ENCODE measurements at places on chromosomes 13 and 19. TPM values are rescaled to one million over a fixed set of nuclear protein-coding genes. Genes with fewer than 3 reads are reported as not detected.

GRCh38 chr13:49113526-49114286, 106.4 kb upstream of the MLNR start:
- H3K4me1 ChIP-seq: peaks cover 25% of the 10 kb centered on the region
- peak overlapping the region; percentile 80 for H3K4me3 ChIP-seq
- no peaks in the 10 kb centered on the region for H3K27me3 ChIP-seq
- peaks cover 22% of the 10 kb centered on the region for H3K36me3 ChIP-seq

DNA sequence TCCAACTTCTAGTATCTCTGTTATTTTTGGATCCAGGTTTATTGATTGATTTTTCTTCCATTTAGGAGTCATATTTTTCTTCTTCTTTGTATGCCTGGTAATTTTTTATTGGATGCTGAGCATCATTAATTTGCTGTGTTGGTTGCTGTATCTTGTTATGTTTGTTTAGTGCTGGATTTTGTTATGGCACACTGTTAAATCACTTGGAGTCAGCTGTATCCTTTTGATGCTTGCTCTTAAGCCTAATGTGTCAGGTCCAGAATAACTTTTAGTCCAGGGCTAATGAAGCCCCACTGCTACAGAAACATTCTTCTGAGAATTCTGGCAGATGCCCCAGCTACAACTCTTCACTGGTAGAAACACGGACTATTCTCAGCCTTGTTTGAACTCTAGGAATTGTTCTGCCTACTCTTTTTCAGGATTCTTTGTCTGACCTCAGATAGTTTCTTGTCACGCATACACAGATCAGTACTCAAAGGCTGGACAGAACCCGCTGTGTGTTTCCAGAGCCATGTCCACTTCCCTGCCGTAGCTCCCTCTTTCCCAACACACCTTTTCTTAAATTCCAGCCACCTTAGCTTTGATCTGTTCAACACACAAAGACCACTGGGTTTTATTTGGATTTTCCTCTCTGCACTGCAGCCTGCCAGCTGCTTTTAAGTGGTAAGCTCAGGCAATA, 137.1 kb upstream of the WASF3 start:
- no peak overlapping the region for H3K4me3 ChIP-seq
- no peak for DNase-seq
- H3K4me1 ChIP-seq: peaks cover 2% of the 10 kb centered on the region

DNA sequence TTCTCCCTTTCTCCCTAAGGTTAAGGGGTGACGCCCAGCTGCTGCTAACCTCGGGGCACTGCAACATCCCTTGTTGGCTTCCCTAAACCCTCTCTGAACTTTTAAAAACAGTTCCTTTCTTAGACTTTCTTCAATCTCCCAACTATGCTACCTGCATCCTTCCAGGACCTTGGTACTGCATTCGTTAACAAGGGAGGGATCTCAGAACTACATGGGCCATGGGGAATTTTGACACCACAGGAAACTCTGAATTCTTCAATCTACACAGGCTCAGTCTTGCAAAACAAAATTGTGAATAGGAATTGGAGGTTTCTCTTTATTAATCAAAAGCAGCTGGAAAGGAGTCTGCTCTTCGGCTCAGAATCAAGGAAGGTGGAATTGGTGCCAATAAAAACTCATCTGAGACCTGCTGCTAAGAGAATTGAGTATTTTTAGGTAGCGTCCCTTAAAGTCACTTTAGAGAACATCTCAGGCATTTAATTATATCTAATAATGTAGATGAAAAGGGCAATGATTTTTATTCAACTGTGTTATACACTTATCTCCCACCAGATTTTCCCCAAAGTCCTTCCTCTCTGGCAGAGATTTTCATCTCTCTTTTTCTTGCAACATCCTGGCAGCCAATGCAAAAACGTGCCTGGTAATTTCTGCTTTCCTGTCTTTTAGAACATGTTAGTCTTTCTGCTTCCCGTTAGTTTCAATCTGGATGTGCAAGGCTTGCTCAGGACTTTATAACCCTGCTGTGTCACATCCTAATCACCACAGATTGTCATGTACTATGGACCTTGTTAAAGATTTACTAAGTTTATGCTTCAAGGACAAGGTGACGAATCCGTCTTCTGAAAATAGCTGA, 69.1 kb upstream of the SLC15A1 start:
- H3K36me3 ChIP-seq: no peaks in the 10 kb centered on the region
- peaks cover 37% of the 10 kb centered on the region for H3K4me1 ChIP-seq
- H3K27me3 ChIP-seq: no peaks in the 10 kb centered on the region
- no peak overlapping the region for H3K4me3 ChIP-seq

SPRED3 gene
- 5.2 TPM for total RNA-seq

DNA sequence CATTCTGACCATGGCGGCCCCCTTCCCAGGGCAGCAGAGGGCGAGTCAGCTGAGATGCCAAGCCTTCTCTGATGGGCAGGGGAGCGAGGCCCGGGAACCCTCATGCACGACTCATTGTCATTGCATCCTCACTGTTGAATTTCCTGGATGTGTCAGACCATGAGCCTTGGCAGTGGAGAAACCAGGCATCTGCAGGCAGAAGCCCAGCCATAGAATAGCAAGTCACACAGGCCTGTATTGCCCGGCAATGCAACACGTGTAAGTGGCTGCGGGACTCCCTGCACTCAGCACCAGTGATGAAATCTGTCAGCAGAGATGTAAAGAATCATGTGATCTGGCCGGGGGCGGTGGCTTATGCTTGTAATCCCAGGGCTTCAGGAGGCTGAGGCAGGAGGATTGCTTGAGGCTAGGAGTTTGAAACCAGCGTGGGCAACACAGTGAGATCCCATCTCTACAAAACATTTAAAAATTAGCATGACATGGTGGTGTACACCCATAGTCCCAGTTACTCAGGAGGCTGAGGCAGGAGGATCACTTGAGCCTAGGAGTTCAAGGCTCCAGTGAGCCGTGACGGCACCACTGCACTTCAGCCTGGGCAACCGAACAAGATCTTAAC, 199.7 kb downstream of the KATNAL1 start:
- no peak overlapping the region for H3K27ac ChIP-seq
- H3K36me3 ChIP-seq: no peaks in the 10 kb centered on the region
- no peak for DNase-seq
- peaks cover 11% of the 10 kb centered on the region for H3K27me3 ChIP-seq
- peaks cover 27% of the 10 kb centered on the region for H3K4me1 ChIP-seq

DNA sequence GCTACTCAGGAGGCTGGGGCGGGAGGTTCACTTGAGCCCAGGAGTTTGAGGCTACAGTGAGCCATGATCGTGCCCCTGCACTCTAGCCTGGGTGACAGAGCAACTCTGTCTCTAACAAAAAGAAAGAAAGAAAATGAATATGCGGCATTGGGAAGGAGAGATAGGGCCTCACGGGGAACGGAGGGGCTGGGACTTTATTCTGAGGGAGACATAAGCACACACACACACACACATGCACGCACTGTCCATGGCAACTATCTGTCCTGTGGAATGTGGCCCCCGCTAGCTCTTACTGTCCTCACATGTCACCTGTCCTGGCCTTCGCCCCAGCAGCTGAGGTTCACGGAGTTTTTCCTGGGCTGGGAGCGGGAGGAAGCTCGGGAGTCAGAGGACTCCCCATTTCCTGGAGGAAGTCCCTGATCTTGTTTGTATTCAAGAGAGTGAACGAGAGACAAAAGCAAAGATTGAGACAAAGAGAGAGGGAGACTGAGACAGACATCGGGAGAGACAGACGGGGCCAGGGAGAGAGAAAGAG, 654 bp downstream of the STAP2 start:
- H3K36me3 ChIP-seq: peaks cover 18% of the 10 kb centered on the region
- DNase-seq: no peak
- H3K27me3 ChIP-seq: peaks cover 24% of the 10 kb centered on the region
- peaks cover 15% of the 10 kb centered on the region for H3K4me1 ChIP-seq

GRCh38 chr19:38671654-38672053, 24.2 kb downstream of the ACTN4 start:
- peak overlapping the region; percentile 94 for H3K27ac ChIP-seq
- H3K27me3 ChIP-seq: no peaks in the 10 kb centered on the region
- H3K4me3 ChIP-seq: no peak overlapping the region
- H3K4me1 ChIP-seq: peaks cover 78% of the 10 kb centered on the region
- H3K36me3 ChIP-seq: peaks cover 4% of the 10 kb centered on the region

PINLYP gene
- 10.6 TPM for total RNA-seq

- no peaks in the 10 kb centered on the region for H3K27me3 ChIP-seq
- no peak for DNase-seq
- peaks cover 13% of the 10 kb centered on the region for H3K4me1 ChIP-seq
These were observed 1.5 kb downstream of the CD22 start for GRCh38 chr19:35330475-35330874.

BCAM gene
- total RNA-seq: 73.1 TPM

RGCC gene
- 1.2 TPM for total RNA-seq

All from WTC11 (cell line).